ENCODE measurements at places on chromosomes 7 and 10.

DNA sequence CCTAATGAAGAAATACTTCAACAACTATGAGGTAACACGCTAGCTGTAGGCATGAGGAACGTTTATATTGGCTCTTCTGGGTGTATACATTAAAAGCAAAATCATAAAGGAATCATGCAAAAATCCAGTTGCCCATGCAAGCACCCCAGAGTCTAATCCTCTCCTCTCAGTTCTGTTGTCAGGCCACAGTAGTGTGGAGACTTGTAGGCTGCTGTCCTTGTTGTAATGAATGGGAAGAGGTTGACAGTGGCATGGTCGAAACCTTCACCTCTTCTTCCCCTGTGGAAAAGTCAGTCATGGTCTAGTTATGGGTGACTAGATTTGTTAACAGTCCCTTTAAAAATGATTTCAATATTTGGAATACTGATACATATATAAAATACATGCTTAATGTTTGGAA, 121.3 kb downstream of the CNOT4 start:
- DNase-seq = no peak

- no peak for DNase-seq
Observed at GRCh38 chr10:17655009-17655408, 11.1 kb downstream of the STAM start.

GRCh38 chr7:75715864-75716263, 22.9 kb downstream of the HIP1 start:
- DNase-seq = no peak

GRCh38 chr7:159023206-159023605, 121.5 kb downstream of the VIPR2 start:
- DNase-seq = no peak

DNA sequence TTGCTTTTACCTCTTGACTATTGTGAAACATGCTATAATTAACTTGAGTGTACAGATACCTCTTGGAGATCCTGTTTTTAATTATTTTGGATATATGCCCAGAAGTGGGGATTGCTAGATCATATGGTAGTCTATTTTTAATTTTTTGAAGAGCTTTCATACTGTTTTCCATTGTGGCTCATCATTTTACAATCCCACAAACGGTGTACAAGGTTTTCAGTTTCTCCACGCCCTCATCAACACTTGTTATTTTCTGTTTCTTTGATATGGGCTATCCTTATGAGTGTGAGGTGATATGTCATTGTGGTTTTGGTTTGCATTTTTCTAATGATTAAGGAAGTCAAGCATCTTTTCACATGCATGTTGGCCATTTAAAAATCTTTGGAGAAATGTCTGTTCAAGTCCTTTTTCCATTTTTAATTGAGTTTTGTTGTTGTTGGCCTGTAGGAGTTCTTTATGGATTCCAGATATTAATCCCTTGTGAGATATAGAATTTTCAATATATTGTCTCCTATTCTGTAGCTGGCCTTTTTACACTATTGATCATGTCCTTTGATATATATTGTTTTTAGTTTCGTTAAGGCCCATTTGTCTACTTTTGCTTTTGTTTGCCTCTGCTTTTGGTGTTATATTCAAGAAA, 7.5 kb downstream of the AGK start:
- peak; percentile 32 for DNase-seq

DNA sequence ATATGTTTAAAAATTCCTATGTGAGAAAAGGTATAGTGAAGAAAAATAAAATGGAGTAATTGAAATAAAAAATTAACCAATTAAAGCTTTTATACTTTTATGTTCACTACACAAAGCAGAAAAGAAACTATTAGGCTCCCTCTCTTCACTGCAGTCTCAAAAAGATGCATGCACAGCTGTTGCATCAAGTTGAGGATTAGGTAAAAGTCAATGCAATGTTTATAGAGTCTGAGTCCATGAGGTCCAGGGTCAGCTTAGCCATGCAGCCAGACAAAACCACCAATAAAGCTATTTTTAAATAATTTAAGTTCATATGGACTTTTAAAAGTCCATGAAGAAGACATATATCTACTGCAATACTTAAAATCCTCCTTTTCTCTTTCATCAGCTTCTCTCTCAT, 31.1 kb upstream of the ING3 start:
- no peak for DNase-seq

DNA sequence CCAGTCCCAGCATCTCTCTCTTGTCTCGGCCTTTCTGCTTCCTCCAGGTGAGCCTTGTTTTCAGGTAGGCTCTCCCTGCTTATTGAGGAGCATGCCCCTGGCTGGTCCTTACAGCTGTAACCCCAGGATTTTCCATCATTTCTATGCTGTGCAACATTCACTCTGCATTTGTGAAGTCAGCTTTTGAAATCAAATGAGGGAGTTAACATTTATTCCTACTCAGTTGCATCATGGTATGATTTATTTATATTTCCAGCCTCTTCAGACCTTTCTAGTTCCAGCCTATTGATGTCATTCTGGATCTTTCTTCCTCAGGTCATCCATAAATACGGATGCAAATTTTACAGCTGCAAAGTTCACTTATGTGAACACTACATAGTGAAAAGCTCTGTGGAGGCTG, 755.6 kb downstream of the TYW1 start:
- no peak for DNase-seq

DNA sequence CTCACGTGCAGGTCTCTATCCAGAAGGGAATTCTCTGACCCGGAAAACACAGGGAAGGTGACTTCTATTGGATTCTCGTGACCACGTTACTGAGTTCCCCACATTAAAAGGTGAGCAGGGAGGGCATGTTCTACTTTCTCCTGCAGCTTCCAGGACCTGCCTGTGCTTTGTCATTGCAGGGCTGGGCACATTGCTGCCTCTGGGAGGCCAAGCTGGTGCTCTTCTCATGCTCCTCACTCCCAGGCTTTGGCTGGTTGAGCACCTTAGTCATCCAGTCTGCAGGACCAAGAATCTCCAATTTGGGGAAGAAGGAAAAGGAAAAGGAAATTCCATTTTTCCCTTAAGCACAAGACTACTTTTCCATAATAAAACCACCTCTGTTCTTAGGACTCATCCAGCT, 86.5 kb upstream of the TMEM72 start:
- no peak for DNase-seq

- DNase-seq = no peak
Observed at GRCh38 chr7:116942504-116942903, 10.8 kb upstream of the ST7 start.

DNA sequence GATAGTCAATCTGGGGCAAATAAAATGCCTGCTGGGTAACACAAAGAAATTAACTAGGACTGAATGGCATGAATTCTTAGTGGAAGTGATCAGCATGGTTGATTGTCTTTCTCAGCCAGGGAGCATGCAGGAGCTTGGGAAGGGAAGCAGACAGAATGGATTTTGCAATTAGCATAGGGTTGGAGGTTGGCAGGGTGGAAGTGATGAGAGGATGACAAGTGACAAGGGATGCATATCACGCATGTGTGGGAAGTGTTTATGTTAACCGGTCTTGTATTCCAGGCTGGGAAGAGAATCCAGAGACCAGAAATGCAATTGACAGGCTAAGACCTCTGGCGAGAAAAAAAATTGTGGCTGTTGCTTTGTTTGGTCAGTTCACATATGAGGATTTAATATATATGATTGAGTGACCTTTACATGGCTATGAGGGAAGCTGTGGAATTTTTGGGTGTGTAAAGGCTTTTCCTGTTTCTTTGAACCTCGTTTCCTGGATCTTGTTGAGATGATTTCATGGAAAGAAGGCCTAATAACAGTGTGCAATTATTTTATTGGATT, 8.3 kb downstream of the MDFIC start:
- no peak for DNase-seq

- DNase-seq = no peak
Observed at GRCh38 chr10:25068152-25069058, 52.0 kb downstream of the THNSL1 start.

DNA sequence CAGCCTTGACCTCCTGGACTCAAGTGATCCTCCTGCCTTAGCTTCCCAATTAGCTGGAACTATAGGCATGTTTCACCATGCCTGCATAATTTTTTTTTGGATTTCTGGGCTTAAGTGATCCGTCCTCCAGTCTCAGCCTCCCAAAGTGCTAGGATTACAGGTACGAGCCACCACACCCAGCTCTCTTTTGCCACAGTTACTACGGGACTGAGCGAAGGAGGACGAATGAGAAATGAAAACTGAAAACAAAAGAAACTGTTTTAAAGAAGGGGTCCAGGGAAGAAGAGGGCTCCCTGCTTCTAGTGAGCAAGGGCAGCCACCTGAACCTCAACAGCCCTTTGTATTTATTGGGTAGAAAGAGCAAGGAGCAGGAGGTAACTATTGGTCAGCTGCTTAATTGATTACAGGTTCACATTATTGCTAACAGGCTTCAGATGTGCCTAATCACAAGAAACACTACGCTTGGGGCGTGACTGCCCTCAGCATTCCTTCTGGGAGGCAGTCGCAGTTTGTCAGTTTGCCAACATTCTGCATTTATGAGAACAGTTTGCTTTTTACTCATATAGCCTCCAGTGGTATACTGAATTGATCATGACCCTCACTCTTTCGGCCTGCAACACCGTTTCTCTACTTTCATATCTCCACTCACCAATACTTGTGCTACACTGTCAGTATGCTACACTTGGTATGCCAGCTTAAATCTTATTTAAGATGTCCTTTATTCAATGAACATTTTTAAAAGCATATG, 676.8 kb downstream of the DNAJB9 start:
- no peak for DNase-seq

DNA sequence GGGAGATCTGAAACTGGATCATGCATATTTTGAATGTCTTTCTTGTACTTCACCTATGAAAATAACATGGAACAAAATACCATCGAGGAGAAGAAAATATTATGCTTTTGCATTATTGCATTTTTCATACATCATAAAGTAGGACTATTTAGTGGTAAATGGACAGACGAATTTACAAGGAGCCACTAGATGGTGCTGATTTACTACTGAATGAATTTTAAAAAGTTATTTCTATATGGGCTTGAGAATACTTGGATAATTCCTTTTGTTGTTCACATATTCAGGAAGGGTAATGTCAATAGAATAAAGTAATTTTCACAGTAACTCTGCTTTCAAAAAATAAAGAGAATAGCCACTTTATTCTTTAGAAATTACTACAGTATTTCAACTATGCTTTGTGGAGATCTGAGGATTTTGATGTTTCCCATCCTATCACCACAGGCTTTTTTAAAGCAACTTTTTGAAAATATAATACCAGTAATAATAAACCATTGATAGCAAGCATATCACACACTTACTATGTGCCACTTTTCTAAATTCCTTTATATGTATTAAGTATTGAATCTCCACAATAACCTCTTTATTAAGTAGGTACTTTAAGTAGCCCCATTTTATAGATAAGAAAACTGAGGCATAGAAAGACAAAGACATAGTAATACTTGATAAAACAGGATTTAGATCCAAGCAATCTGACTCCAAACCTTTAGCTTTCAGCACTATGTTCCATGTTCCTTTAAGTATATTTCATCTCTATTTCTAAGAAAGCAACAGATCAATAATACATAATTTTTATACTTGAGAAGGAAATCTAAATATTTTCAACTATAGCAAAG, 38.6 kb downstream of the NEBL start:
- peak; percentile 50 for DNase-seq

DNA sequence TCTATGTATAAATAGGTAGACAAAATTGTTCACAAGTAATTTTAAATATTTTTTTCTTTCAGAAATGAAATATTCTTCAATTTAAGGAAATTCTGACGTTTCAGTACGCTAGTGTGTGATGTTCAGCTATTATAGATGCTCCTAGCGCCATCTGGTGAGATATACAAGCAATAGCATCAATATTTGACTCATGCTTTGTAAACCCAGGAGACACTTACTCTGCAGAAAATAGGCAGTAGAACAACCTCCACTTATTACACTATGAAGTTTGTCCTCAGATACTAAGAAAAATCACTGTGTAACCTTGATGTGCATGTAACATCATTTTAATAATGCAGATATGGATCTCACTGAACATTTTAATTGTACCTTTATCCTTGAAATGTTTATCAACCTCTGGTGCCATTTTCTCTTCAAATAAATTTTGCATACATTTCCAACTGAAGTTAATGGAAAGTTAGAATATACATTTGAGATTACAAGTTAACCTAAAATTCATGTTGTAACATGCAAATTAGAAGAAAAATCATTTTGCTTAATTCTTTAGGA, 151.5 kb upstream of the FAM3C start:
- peak; percentile 46 for DNase-seq

- no peak for DNase-seq
Observed at GRCh38 chr7:151709141-151710038, 167.5 kb downstream of the PRKAG2 start.

DNA sequence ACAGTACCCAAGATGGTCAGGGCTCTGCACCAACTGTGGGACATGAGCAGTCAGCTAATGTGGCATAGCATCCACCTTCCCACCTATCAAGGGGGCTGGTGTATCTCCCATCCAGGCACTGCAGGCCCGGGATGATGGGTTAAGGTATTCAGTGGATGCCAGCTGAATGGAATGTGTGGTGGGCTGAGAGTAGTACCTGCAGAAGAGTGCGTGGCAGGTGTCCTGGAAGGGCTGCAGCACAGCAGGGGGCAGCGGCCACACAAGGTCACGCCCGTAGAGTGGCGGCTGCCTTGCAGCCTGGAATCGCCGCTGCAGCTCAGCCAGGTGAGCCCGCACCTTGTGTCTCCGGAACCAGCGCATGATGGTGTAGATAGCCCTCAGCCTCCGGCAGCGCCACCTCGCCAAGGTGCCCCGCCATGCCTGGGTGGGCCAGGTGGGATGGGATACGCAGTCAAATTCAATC, 13.3 kb downstream of the MYO1G start:
- no peak for DNase-seq

DNA sequence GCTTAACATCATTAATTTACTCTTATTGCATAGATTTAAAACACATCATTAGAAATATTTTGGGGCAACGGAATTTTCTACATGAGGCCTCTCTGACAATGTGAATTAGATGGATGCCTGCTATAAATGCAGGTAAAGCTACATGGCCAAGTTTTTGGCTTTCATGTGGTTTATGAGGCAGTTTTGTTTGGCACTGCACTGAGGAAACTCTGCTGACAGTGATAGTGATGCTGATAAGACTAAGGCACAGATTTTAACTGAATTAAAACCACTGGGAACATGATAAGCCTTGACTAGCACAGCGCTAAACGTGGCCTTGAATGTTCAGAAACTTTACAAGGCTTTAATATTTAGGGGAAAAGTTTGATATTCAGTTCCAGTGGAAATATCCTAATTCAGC, 114.3 kb upstream of the NOBOX start:
- DNase-seq = no peak

- DNase-seq = no peak
Observed at GRCh38 chr10:109327266-109327665, 596.0 kb downstream of the XPNPEP1 start.

GRCh38 chr10:103645141-103646054, 151.9 kb downstream of the NEURL1 start:
- DNase-seq = no peak

DNA sequence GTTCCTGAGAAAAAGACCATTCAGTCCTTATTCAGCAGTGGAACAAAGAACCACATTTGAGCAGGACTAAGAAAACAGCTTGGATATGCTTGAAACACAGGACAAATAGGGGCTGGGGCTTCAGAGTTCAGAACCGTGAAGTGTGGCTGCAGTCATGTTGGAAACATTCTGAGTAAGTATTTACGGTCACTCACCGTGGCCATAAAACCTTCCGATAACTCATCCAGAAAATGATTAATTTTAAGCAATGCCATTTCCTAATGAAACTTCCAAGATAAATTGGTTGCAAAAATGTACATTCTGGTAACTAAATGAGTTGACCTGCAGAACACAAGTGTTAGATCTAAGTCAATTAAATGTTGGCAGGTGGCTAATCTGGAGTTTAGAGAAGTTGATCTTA, 279.2 kb downstream of the CXCL12 start:
- DNase-seq = no peak

- DNase-seq = no peak
Observed at GRCh38 chr10:33419311-33419710, 84.8 kb upstream of the NRP1 start.

GRCh38 chr7:21547501-21547900, 4.7 kb downstream of the DNAH11 start:
- DNase-seq = no peak

Measured in NCI-H510A treated with DMSO at 0.1 percent for 48 hours (cell line).